NCI-H524 treated with DMSO at 0.1 percent for 48 hours (cell line): ENCODE measurements at places on chromosomes 6 and 20.

DNA sequence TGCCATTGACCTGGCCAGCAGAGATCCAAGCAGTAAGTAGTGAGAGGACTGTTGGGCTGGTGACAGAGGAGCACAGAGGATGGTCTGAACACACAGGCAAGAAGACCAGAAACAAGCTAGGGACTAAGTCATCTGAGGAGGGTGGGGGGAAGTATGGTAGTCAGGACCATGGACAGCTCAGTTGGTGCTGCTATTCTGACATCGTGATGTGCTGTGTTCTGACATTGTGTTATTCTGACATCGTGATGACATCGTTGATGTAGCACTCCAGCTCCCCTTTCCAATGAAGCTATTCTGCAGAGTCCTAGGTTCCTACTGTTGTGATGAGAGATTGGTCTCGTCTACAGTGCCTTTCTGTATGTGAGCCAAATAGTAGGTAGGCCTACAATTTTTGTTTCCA lies 28.7 kb downstream of the CFAP206 start:
- DNase-seq = no peak

- DNase-seq = no peak
Observed at GRCh38 chr6:26332408-26332807, 32.6 kb upstream of the BTN3A2 start.

DNA sequence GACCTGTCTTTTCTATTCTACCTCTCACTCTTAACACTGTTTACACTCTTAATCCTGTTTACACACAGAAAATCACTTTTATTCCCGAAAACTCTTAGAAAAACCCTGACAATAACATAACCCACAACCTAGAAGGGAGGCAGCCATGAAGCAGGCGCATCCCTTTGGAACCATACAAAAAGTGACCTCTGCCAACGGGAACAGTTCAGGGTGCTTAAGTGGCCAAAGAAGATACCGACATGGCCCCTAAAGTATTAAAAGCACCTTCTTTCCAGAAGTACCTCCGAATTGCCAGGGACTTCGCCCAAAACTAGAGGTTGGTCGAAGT lies 490 bp downstream of the MMUT start:
- DNase-seq = no peak

- no peak for DNase-seq
Observed at GRCh38 chr6:12298995-12299394, 8.8 kb downstream of the EDN1 start.

GRCh38 chr6:25886066-25886465 lies 12.0 kb upstream of the SLC17A3 start:
- DNase-seq = no peak

DNA sequence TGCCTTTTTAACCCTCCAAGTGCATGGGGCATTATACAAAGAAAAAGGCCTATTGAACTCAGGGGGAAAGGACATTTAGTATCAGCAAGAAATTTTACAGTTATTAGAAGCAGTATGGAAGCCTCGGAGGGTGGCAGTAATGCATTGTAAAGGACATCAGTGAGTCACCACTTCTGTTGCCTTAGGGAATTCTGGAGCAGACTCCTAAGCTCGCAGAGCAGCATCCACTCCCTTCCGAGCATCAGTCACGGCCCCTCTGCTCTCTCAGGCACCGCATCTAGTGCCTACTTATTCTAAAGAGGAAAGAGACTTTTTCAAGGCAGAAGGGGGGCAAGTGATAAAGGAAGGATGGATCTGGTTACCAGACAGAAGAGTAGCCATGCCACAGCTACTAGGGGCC lies 296.5 kb downstream of the RNGTT start:
- no peak for DNase-seq

GRCh38 chr20:24236201-24236600 lies 233.2 kb upstream of the SYNDIG1 start:
- no peak for DNase-seq

- DNase-seq = no peak
Observed at GRCh38 chr20:36472637-36473090, 68.7 kb upstream of the MYL9 start.

GRCh38 chr6:17212546-17213371 lies 68.4 kb upstream of the RBM24 start:
- DNase-seq = peak; percentile 74

DNA sequence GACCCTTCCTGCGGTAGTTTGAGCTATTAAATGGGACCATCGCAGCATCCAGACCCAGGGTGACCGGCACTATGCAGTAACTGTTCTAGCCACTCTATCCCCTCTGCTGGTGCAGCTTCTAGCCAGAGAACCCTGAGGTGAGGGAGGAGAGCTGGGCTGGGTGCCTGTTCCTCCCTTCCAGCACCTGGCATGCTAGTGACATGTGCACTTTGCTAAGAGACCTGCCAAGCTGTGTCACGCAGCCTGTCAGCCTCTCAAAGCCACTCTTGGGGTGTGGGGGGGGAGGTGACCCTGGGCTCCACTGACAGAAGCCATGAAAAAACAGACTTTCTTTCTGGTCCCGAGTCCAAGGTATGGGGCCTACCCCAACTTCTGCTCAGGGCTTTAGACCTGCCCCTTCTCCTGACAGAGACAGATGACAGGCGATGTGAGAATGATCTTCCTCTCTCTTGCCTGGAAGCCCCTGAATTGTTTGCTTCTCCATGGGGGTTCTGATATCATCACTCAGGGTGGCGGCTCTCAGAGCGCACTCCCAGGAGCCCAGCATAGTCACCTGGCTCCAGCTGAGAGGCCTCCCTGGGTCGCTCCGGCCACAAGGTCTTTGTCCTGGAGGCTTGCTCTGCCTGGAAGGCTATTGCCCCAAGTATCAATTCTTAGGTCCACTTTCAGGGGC lies 47.2 kb upstream of the MLN start:
- no peak for DNase-seq

GRCh38 chr6:66184091-66184490 lies 477.1 kb upstream of the EYS start:
- no peak for DNase-seq

DNA sequence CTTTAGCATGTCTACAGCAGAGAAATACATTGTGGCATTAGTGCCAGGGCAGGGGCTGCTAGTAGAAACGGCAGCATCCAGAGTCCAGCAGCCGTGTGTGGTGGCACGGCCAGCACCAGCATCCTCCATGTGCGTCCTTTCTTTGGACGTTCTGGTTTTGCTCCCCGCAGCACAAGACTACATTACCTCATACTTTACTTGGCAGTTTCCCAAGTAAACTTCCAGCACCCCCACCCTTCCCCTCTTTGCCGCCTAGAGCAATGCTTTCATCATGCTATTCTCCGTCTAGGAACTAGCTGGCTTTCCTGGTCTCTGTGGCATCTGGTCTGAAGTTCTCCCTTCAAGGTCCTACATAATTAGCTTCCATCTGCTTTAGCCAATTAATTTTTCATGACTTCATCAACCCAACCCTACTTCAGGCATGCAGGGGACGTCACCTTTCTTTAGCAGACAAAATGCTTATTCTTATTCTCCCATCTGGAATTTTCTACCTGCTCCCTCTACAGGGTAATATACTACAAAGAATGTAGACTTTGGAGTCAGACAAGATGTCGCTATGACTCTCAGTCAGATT lies 67.6 kb downstream of the BLOC1S5 start:
- no peak for DNase-seq

GRCh38 chr20:4059606-4060005 lies 44.2 kb upstream of the RNF24 start:
- no peak for DNase-seq
